Stimulated activated CD4-positive, alpha-beta T cell treated with anti-CD3 and anti-CD28 coated beads, Interleukin-12 subunit alpha, Interleukin-12 subunit beta, amount 100 ng/mL, for 24 hours (primary cell): ENCODE measurements at places on chromosomes 16 and 17.

- DNase-seq, result peak; percentile 36
Observed at GRCh38 chr16:84553873-84554399, 49.5 kb upstream of the MEAK7 start.

GRCh38 chr17:60989846-60990245 lies 312.2 kb downstream of the BCAS3 start:
- no peak for DNase-seq

GRCh38 chr16:28298511-28298878 lies 6.2 kb downstream of the SBK1 start:
- DNase-seq, result no peak

- no peak for DNase-seq
Observed at GRCh38 chr16:70527315-70527996, 3.8 kb downstream of the SF3B3 start.

DNA sequence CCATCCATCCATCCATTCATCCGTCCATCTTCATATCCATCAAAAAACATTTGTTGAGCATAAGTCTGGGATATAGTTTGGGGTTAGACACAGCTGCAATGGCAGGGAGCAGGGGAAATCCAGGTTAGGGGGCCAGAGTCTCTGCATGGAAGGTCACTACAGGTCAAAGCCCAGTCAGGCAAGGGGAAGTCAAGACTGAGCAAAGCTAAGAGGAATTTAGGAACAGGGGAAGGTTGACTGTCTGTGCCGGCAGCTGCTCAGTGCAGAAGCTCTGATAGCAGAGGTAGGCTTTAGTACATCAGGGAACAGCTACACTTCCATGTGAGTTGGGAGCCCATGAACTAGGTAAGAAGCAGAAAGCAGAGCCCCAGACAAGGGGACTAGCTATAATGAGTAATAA lies 68.1 kb downstream of the IRF8 start:
- no peak for DNase-seq
